ENCODE measurements at places on chromosomes 16 and 17.

DNA sequence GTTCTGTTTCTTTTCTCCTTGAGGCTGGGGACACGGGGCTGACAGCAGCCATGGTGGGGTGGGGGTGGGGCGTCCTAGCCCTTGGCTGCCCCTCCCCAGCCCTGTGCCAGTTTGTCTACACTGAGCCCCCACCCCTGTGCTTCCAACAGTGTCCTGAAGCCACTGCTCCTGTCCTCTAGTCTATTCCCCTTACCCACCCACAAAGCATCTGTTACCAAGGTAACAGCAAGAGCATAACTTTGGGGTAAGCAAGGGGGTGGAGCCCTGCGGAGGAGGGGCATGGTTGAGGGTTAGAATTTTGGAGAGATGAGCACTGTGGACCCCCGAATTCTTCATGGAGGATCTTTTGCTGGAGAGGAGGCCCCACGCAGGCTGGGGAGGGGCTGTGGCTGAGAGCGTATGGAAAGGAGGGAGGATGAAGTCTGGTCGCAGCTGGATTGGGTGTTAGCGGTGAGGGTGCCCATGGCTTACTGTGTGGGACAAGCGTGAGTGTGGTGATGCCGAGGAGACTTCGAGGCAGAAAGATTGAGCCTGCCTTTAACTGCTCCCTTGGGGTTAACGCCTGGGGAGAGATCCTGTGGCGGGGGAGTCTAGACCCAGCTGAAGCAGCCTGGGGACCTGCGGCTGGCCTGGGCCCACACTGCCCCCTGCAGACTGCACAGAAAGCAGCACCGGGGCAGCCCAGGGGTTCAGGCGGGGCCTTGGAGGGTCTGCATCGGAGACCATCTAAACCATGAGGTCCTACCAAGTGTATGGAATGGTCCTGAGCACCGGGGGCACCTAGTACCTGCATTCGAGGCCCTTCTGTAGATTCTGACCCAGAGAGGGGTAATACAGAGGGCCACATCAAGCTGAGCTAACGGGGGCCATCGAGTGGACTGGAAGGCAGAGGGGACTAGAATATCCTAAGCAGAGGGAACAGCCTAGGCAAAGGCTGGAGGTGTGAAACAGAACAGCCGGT, 6.1 kb upstream of the STAC2 start:
- DNase-seq, result peak; percentile 36

- no peak for DNase-seq
These were observed 195.8 kb downstream of the IRX5 start for GRCh38 chr16:55126456-55126855.

- no peak for DNase-seq
These were observed 86.7 kb downstream of the MRC2 start for GRCh38 chr17:62714016-62714777.

GRCh38 chr16:25013751-25014499, 1.2 kb downstream of the ARHGAP17 start:
- no peak for DNase-seq

DNA sequence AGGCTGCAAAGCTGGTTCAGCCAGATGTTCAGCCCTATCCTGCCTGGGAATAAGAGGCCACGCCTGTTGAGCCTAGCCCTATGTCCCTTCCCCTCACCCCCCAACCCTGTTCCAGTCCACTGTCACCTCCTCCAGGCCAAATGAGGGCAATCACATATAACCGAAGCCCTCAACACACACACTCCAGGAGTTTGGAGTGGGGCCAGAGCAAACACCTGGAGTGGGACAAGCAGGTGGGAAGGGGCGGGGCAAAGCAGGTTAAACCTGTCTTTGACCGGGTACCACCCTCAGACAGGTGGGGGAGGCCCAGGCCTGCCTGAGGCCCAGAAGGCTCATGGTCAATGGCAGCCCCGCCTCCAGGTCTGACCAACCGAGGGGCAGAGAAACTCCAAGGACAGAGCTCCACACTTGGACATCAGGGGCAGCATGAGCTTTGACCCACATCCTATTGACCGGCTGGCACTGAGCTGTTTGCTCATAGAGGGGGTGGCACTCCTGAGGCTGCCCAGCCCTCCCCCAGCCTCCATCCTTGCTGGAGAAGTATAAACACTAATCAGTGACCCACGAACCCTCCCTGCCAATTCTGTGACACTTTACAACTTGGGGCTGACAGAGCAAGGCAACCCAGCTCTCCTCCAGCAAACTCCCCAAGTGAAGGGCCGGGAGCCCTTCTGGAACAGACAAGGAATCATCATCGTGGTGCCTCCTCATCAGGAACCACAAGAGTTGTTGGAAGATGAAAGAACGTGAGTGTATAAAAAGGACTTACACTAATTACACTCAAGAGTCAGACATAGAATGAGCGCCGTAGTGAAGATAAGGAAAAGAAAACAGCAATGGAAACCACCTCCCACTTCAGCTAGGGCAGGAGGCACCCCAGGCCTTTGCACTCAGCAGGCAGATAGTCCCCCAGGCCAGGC, 1.5 kb downstream of the ESRP2 start:
- no peak for DNase-seq

GRCh38 chr17:67377488-67378453, 690 bp downstream of the PITPNC1 start:
- peak; percentile 33 for DNase-seq

GRCh38 chr17:78725448-78726021, 56.5 kb downstream of the CYTH1 start:
- no peak for DNase-seq

- DNase-seq, result no peak
These were observed 19.2 kb downstream of the RAI1 start for GRCh38 chr17:17700251-17700969.

DNA sequence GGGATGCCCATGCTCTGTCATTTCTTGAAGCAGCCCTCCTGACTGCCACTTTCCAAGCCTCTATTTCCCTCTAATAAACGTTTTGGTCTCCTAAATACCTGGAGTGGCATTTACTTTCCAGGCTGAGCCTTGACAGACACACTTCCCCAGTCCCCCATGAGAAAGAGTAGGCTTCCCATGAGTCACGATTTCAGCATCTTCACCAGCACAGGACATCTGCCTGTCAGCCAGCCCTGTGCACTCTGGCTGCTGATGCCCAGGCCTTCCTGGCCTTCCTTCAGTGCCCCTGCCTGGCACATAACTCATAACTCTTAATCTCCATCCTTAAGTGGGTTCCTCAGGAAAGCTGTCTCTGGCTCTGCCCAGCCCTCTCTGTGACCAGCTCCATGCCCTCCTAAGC, 30.8 kb upstream of the GAS7 start:
- no peak for DNase-seq

DNA sequence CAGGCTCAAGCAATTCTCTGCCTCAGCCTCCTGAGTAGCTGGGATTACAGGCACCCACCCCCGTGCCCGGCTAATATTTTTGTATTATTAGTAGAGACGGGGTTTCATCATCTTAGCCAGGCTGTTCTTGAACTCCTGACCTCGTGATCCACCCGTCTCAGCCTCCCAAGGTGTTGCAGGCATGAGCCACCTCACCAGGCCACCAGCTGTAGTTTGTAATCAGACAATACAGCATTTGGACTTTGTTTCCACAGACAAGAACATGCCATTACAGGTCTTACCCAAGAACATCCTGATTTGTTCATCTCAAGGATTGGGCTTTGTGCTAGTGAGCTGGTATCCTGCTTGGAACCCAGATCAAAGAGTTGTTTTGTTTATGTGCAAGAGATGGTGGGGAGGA, 30.1 kb downstream of the C17orf100 start:
- no peak for DNase-seq

DNA sequence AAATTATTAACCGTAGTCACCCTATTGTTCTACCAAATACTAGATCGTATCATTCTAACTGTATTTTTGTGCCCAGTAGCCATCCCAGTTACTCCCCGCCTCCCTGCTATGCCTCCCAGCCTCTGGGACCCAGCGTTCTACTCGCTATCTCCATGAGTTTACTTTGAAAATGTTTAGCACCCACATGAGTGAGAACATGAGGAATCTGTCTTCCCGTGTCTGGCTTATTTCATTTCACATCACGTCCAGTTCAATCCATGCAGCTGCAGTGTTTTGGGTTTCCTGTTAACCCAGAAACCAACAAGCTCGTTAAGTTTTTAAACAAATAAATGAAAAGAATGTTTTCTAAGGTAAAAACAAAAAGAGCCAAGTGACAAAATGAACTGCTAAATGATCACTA, 82.1 kb downstream of the VPS53 start:
- DNase-seq, result no peak

GRCh38 chr16:24111724-24112302, 144.3 kb upstream of the CACNG3 start:
- DNase-seq, result no peak

DNA sequence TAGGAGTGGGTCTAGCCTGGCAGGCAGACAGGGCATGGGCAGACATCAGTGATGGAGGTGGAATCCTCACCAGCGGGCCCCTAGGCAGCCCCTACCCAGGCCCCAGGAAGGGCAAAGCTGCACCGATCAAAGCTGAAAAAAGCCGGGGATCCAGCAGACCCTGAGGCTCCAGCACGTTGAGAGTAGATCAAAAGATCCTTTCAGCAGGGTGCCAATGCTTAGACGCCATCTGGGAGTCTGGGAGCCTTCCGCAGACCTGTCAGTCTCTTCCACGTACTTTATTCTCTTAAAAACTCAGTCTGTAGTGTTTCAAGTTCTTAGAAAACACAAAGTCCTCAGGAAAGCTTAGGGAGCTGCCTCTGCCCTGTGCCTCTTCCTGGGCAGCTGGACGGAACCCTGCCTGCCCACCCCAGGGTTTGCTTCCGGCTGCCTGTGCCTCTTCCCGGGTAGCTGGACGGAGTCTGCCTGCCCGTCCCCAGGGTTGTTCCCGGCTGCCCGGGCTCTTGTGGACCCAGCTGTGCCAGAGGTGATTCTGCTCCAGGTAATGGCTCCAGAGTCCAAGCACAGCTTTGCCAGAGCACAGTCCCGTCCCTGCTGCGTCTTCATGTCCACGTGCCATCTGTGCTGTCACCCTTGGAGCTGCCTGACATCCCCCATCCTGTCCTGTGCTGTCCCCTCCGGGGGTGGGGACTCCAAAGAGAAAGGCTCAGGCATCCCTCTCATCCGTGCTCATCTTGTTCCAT, 50.8 kb upstream of the PVALEF start:
- no peak for DNase-seq

GRCh38 chr16:57314161-57314785, 29.8 kb upstream of the PLLP start:
- no peak for DNase-seq

- DNase-seq, result no peak
These were observed 21.6 kb upstream of the MED9 start for GRCh38 chr17:17455173-17455572.

DNA sequence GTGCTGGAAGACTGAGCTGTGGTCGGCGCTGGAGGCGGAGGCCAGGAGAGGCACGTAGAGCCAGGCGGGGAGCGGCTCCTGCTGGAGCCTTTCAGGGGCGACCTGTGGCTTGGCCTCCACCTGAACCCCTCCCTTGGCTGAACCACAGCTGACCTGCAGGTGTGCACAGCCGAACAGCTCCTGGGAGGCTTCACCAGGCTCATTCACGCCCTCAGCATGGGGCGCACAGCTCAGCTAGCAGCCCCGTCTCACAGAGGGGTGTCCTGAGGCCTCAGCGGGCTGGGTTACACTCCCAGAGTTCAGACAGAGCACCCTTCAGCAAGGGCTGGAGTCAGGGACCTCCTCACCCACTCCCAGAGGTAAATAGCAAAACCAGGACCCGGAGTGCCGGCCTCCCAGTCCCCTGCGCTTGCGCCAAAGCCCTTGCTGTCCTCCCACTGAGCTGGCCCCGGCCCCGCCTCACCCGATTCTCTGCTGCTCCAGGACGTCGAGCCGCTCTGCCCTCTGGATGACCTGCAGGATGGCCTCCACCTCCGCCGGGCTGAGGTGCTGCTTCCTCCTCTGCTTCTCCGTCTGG, 31.7 kb downstream of the RPH3AL start:
- DNase-seq, result no peak

GRCh38 chr16:49532873-49533272, 159.3 kb downstream of the C16orf78 start:
- no peak for DNase-seq

GRCh38 chr17:51813140-51813783, 345.3 kb downstream of the CA10 start:
- no peak for DNase-seq

DNA sequence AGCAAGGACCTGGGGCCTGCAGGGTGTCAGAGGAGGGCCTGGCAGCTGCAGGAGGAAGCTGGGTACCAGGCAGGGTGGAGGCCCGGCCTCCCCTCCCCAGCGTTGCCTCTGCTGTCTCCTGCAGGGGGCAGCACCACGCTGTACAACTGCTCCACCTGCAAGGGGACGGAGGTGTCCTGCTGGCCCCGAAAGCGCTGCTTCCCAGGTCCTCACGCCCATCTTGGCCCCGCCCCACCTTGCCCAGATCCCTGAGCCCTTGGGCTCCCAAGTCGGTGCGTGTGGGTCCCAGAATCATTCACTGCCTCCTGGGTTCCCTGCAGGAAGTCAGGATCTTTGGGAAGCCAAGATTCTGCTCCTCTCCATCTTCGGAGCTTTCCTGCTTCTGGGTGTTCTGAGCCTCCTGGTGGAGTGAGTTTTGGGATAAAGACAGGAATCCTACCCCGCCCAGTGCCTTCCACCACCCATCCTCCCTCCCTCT, 1.2 kb downstream of the TMEM95 start:
- DNase-seq, result peak; percentile 77

DNA sequence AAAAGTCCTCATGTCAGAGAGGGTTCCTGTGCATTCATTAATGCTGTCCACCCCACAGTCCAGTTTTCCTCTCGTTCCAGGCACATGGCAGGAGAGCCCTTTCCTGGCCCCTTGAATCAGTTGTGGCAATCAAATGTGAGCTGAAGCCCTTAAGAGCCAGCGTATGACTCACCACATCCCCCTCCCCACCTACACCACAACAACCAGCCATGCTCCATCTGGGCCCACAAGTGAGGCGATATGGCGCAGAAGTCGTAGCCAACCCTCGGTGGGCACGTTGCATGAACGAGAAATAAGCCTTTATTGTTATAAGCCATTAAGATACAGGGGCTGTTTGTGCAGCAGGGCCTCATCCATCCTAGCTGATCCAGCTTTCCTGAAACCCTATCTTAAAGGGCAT, 28.2 kb downstream of the GRIN2A start:
- DNase-seq, result no peak

DNA sequence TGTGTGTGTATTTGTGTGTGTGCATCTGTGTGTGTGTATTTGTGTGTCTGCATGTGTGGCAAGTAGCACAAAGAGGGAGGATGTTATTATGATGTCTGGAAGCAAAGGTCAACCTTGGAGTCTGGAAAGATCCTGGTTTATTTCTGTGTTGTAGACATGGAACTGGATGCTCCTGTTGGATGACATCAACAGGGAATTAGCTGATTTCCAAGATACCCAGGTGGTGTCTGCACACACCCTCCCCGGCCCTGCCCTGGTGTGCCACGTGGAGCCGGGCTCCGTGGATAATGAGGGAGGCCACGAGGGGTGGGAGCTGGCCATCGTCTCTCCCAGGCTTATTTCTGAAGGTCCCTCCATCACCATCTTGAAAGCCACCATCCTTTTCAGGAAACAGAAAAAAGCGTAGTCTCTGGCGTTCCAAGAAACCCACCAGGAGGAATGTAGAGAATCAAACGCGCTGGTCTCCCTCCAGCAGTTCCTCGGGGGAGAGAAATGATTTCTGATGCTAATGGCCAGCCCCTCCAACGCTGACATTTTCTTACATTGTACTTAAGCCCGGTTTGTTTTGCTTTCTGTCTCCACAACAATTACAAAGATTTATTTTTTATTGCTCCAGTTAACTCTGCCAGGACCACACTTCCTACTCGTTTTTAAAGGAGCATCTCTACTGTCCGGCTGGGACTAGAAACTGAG, 93.3 kb downstream of the FOXL1 start:
- no peak for DNase-seq

All from stimulated activated CD4-positive, alpha-beta T cell treated with anti-CD3 and anti-CD28 coated beads, Interleukin-1b, Interleukin-23, amount 100 ng/mL, for 1 hour (primary cell).